ENCODE measurements at places on chromosomes 7 and 10.

GRCh38 chr10:5589011-5589660 is 64.4 kb downstream of the CALML3 start:
- H3K4me3 ChIP-seq, result no peak overlapping the region
- no peak for DNase-seq
- no peaks in the 10 kb centered on the region for H3K36me3 ChIP-seq
- peaks cover 15% of the 10 kb centered on the region for H3K4me1 ChIP-seq
- no peak overlapping the region for H3K27ac ChIP-seq

DNA sequence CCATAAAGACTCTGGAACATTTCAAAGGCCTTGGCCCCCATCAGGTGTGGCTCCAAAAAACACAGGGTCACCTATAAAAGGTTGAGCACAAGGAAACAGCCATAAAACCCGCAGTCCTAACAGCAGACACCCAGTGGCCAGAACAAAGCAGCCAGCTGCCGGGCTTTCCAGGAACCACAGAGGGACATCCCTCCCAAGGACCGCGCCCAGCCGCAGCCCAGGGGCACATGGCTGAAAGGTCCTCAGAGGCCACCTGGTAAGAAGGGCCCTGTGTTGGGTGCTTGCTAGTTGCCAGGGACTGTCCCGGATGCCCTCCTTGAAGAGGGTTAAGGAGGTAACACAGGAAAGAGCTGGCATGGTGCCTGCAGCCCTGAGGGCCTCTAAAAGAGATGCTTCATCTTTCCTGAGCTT is 32.7 kb downstream of the KCNMA1 start:
- DNase-seq, result no peak
- H3K4me3 ChIP-seq, result no peak overlapping the region
- H3K4me1 ChIP-seq, result peaks cover 70% of the 10 kb centered on the region
- no peaks in the 10 kb centered on the region for H3K36me3 ChIP-seq
- no peak overlapping the region for H3K27ac ChIP-seq
- H3K27me3 ChIP-seq, result no peaks in the 10 kb centered on the region

DNA sequence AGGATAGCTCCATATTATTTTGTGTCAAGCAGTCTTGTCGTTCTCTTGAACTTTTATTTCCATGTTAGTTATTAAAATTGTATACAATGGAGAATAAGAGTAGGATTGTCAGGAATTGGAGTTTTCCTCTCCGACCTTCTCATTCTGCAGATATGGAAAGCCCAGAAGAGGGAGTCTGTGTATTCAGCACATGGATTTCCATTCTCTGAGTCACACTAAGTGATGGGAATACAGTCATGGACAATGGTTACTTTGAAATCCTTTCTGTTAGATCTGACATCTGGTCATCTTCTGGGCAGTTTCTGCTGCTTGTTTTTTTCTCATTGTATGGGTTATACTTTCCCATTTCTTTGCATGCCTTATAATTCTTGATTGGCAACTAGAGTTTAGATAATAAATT is 5.0 kb upstream of the TASOR2 start:
- H3K4me3 ChIP-seq, result no peak overlapping the region
- H3K36me3 ChIP-seq, result no peaks in the 10 kb centered on the region
- H3K27ac ChIP-seq, result no peak overlapping the region
- no peaks in the 10 kb centered on the region for H3K4me1 ChIP-seq
- no peak for DNase-seq

DNA sequence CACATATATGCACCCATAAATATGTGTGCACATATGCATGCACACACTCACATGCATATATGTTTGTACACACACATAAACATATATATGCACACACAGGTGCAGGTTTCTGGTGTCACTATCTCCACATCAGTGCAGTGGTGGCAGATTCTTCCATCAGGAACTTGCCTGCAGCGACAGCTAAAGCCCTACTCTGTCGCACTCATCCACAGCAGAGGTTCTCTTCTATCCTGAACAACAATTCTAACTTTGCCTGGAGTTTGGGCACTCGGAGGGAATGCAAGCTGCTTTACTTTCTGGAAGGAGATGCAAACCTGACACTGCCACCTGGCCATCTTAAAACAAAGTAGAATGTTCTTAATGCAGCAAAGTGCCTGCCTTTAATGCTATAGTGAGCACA is 745.8 kb downstream of the GRID1 start:
- H3K27ac ChIP-seq, result no peak overlapping the region
- no peaks in the 10 kb centered on the region for H3K27me3 ChIP-seq

GRCh38 chr10:51369903-51370302 is 295.6 kb downstream of the PRKG1 start:
- H3K27me3 ChIP-seq, result no peaks in the 10 kb centered on the region
- no peak overlapping the region for H3K27ac ChIP-seq
- H3K36me3 ChIP-seq, result no peaks in the 10 kb centered on the region
- no peak overlapping the region for H3K4me3 ChIP-seq
- DNase-seq, result no peak

GRCh38 chr10:128632694-128633093 is 506.5 kb upstream of the MKI67 start:
- no peak overlapping the region for H3K27ac ChIP-seq
- DNase-seq, result no peak
- no peaks in the 10 kb centered on the region for H3K27me3 ChIP-seq
- no peaks in the 10 kb centered on the region for H3K36me3 ChIP-seq
- no peak overlapping the region for H3K4me3 ChIP-seq

DNA sequence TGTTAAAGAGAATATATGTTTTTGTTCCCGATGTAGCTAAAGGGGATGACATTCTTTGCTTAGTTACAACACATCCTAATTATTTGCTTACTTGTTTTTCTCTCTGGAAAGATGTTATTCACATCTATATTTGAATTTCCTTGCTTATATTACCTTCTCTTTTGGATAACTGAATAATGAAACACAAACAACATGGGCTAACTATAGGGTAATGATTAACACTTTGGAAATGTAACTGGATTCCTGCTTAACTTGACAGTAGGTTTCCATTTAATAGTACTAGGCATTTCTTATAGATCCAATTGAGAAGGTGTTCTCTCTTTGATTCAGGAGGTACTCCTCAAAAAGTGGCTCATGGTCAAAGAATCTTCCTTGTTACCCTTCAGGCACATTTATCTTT is 141.1 kb downstream of the CCSER2 start:
- H3K27me3 ChIP-seq, result no peaks in the 10 kb centered on the region
- no peak overlapping the region for H3K27ac ChIP-seq
- H3K4me3 ChIP-seq, result no peak overlapping the region
- H3K36me3 ChIP-seq, result no peaks in the 10 kb centered on the region

DNA sequence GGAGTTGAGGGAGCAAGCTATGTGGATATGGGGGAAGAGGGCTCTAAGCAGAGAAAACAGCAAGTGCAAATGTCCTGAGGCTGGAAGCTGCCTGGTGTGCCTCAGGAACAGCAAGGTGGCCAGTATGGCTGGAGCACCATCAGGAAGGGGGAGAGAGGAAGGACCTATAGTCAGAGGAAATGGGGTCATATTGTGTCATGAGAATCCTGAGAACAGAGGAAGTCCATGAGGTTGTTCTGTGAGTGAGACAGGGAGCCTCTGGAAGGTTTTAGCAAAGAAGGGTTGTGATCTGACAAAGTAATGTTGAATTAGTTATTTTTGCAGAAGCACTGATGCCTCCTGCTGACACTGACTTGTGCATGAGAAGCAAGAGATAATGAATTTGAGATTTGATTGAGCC is 204.3 kb downstream of the PTEN start:
- H3K27ac ChIP-seq, result peak overlapping the region; percentile 2
- no peaks in the 10 kb centered on the region for H3K27me3 ChIP-seq
- H3K4me1 ChIP-seq, result peaks cover 21% of the 10 kb centered on the region
- no peak for DNase-seq
- no peak overlapping the region for H3K4me3 ChIP-seq
- no peaks in the 10 kb centered on the region for H3K36me3 ChIP-seq

- no peak for DNase-seq
- H3K4me1 ChIP-seq, result no peaks in the 10 kb centered on the region
- H3K27ac ChIP-seq, result no peak overlapping the region
Observed at GRCh38 chr7:152856351-152856750, 96.8 kb downstream of the ACTR3B start.

- no peaks in the 10 kb centered on the region for H3K27me3 ChIP-seq
- H3K27ac ChIP-seq, result no peak overlapping the region
- no peaks in the 10 kb centered on the region for H3K4me1 ChIP-seq
- H3K4me3 ChIP-seq, result no peak overlapping the region
- no peaks in the 10 kb centered on the region for H3K36me3 ChIP-seq
Observed at GRCh38 chr10:78457804-78458482, 424.3 kb downstream of the RPS24 start.

DNA sequence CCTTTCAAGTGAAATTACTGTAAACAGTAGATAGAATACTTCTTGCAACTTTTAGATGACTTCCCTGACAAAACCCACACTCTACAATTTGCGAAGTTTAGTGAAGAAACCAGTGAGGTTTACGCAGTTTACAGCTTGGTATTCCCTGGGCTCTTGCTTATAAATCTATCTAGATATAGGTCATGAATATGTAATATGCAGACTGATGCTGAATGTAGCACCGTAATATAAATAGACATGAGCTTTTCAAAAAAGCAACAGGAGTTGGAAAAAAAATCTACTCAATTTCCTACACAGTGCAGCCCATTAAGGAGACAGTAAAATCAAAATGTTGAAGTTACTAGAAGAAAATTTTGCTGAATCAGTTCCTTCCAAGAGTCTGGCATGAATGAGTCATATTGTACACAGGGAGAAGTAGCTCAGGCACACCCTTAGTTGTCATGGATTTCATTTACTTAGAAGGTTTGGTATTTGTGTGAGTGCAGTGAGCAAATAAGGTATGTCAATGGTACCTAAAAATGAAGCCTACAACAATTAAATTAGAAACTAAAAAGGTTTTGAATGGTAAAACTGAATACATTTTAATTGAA is 67.7 kb upstream of the NEUROD6 start:
- no peaks in the 10 kb centered on the region for H3K4me1 ChIP-seq
- no peak for DNase-seq
- no peak overlapping the region for H3K27ac ChIP-seq
- H3K27me3 ChIP-seq, result peaks cover 3% of the 10 kb centered on the region
- H3K4me3 ChIP-seq, result no peak overlapping the region

- H3K36me3 ChIP-seq, result no peaks in the 10 kb centered on the region
- H3K27me3 ChIP-seq, result no peaks in the 10 kb centered on the region
- no peak overlapping the region for H3K27ac ChIP-seq
- H3K4me3 ChIP-seq, result no peak overlapping the region
Observed at GRCh38 chr10:60957667-60958221, 13.8 kb upstream of the RHOBTB1 start.

DNA sequence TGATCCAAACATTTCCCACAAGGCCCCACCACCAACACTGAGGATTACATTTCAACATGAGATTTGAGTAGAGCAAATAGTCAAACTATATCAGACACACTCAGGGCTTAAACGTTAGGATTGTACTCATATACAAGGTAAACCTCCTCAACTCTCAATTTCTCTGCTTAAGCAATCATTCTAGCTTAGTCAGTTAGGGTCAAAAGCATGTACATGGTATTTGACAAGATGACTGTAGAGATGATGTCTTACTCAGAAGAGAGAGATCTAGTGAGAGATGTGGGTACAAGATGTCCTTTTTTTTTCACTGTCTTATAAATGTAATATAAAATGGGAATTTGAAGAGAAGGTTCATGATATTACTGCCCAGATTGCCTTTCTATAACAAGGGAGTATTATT is 270.1 kb downstream of the PRKG1 start:
- H3K27me3 ChIP-seq, result no peaks in the 10 kb centered on the region
- no peaks in the 10 kb centered on the region for H3K4me1 ChIP-seq
- no peak overlapping the region for H3K27ac ChIP-seq
- no peak for DNase-seq

- no peak overlapping the region for H3K27ac ChIP-seq
- DNase-seq, result no peak
- no peak overlapping the region for H3K4me3 ChIP-seq
- no peaks in the 10 kb centered on the region for H3K27me3 ChIP-seq
- H3K4me1 ChIP-seq, result no peaks in the 10 kb centered on the region
Observed at GRCh38 chr7:12220389-12221046, 9.4 kb downstream of the TMEM106B start.

GRCh38 chr7:64893401-64893800 is 9.7 kb upstream of the ZNF273 start:
- peaks cover 50% of the 10 kb centered on the region for H3K4me1 ChIP-seq
- H3K4me3 ChIP-seq, result no peak overlapping the region
- H3K27me3 ChIP-seq, result no peaks in the 10 kb centered on the region
- peaks cover 28% of the 10 kb centered on the region for H3K36me3 ChIP-seq

GRCh38 chr7:139117599-139118233 is 8.2 kb upstream of the ZC3HAV1 start:
- no peak overlapping the region for H3K27ac ChIP-seq
- DNase-seq, result no peak
- H3K4me1 ChIP-seq, result no peaks in the 10 kb centered on the region
- no peaks in the 10 kb centered on the region for H3K36me3 ChIP-seq
- H3K4me3 ChIP-seq, result no peak overlapping the region

GRCh38 chr10:33363106-33363505 is 28.6 kb upstream of the NRP1 start:
- no peaks in the 10 kb centered on the region for H3K27me3 ChIP-seq
- H3K27ac ChIP-seq, result no peak overlapping the region
- H3K4me3 ChIP-seq, result no peak overlapping the region
- DNase-seq, result no peak
